ENCODE measurements at places on chromosomes 6 and 20.

GRCh38 chr6:108348655-108349349 lies 53.9 kb downstream of the AFG1L start:
- no peak for DNase-seq

DNA sequence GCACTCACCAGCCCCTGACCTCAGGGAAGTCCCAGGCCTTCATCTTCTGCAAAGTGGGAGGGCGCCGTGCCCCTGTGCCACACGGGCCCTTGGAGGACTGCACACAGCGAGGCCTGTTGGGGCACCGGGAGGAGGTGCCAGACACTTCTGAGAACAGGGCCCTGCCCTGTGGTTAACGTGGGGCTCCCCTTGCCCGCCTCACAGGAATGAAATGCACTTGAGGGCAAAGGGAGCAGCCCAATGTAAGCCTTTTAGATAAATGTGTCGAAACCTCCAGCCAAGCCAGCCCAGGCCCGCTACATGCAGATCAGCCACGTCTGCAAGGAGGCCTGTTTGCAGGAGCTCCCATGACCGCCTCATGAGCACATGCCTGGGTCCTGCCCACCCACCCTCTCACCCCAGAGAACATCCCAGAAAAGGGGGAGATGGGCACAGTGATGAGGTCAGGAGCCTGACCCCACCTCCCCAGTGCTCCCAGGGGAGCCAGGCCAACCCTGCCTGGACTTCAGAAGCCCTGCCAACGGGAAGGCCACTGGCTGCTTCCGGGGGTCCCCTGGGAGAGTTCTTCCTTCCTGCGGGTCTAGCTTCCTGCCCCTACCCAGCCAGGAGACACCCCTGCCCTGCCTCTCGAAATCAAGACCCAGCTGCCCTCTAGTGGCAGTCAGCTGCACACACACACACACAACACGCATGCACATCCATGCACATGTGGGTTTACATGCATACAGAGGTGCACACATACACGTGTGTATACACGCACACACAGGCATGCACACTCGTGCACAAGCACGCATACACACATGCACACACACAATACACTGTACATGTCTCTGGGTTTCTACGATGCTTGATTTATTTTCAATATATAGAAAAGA lies 178.7 kb downstream of the TAF4 start:
- DNase-seq, result no peak

DNA sequence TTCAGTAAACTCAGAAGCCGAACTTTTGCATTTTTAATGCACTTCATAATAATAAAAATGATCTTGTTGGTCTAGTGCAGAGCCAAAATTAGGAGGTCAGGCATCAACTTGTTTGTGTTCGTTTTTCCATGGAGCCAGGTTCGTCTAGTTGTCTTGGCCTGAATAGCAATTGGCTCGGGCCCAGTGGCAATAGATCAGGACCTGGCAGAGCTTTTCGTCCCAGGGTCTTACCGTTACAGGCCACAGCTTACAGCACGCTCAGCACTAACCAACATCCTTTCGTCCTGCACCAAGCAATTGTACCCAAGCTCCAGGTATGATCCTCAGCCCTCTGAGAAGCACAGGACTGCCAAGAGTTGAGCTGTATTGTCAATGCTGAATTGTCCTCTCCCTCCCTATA lies 240.5 kb upstream of the PLN start:
- DNase-seq, result no peak

- DNase-seq, result no peak
Observed at GRCh38 chr6:26327450-26328264, 37.3 kb upstream of the BTN3A2 start.

- DNase-seq, result no peak
Observed at GRCh38 chr6:160315310-160315709, 32.9 kb upstream of the SLC22A3 start.

- no peak for DNase-seq
Observed at GRCh38 chr6:54921891-54922290, 75.3 kb downstream of the FAM83B start.

DNA sequence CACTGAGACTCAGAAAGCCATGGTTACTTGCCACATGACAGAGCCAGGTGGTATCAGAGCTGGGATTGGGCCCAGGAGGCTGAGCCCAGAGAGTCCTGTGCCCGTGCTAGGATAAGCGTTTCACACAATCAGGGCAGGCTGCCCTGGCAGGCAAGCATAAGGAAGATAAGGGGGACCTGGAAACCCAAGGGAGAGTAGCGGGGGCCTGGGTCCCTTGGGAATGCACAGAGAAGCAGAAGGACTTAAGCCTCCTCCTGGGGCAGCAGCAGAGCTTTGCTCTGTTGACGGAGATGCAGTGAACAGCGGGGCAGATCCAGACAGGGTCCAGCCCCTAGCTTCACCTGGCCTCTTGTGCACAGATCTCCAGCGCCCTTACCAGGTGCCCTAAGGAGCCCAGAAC lies 8.7 kb downstream of the TRIB3 start:
- no peak for DNase-seq

DNA sequence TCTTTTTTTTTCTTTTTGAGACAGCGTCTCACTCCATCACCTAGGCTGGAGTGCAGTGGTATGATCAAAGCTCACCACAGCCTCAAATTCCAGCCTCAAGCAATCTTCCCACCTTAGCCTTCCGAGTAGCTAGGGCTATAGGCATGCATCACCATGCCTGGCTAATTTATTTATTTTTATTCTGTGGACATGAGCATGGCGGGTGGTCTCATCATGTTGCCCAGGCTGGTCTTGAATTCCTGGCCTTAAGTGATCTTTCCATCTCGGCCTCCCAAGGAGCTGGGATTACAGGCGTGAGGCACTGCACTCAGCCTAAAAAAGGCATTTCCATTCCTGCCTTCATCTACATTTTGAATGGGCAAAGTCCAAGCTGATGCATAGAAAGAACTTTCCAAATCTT lies 56.2 kb upstream of the BEND3 start:
- no peak for DNase-seq

DNA sequence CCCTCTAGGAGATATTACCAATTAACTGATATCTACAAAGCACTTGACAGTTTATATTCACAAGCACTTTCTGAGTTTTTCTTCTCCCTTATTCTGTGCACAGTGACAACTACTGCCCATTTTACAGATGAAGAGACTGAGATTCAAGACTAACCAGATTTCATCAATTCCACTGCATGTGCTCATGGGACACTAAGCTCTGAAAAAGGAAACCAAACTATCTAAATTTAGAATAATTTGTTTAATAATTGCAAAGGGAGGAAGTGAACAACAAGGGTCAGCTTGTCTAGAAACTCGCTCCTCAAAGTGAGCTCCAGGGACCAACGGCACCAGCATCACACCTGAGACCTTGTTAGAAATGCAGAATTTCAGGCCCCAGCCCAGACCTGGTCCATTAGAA lies 50.8 kb upstream of the MYLIP start:
- DNase-seq, result no peak

DNA sequence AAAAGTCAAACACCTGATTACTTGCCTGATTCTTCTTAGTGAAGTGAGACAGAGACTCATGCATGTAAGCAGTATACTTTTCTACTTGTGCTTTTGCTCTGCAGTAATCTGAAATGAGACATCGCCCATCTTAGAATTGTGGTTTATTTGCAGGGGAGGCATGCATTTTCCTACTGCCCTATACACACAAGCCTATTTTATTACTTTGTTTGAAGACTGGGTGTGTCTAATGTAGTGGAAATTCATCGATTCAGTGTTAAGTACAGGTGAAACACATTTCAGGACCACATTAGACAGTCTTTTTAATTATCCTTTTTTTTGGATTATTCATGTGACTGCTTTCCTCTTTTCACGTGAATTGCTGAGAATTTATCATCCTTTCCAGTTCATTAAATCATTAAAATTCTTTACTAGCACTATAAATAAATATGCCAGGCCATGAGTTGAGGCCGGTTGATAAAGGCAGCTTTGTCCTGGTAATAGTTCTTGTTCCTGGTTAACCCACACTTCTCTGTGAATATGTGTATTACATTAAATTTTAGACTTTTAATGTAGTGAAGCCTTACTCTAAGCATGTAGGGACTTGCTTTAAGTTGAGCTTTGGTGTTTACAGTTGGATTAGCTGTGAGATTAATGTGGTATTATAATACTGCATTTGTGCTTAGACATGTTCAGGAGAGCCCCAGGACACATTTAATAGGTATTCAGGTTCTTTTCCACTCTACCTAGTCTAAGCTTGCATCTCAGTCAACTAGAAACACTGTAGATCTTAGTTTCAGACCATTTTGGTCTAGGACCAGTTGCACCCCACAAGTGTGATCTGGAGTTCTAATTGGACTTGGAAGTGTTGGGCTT lies 10.8 kb upstream of the BTBD3 start:
- no peak for DNase-seq

DNA sequence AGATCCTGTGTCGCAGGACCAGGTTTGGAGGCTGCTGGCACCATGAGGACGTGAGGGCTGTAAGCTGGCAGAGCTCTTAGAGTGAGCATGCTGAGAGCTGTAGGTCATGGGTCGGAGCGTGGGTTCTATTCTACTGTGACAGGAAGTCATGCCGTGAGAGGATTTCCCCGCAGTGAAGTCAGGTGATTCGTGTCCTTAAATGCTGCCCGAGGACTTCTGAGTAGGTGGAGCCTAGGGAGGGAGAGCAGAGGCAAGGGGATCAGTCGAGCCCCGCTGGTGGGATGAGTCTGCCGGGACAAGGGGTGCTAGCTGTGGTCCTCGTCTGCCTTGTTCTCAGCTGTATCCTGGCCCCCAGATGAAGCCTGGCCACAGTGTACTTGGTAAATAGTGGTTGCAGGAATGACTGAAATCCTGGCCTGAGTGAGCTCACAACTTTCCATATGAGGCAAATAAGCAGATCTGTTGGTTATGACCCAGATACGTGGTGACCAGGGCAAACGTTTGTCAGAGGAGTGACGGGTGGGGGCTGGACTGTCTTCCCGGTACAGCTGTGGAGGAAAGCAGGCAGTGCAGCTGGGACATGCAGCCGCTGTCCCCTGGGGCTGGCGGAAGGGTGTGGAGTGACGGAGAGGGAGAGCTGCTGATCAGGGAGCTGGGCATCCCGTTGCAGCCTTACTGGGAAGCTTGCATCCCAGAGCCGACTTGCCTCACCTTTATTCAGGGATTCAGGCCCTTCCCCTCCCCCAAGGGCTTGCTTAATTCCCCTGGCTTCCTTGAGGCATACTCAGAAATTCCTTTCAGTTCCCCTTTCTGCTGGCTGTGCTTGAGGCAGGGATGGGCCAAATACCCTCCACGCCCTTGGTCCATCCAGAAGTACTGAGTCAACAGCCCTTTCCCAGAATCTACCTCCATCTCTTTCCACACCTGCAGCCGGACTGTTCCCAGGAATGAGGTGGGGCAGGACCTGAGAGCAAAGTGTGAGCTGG lies 250.9 kb upstream of the RREB1 start:
- no peak for DNase-seq

GRCh38 chr20:37200926-37201826 lies 21.8 kb upstream of the MROH8 start:
- DNase-seq, result no peak

DNA sequence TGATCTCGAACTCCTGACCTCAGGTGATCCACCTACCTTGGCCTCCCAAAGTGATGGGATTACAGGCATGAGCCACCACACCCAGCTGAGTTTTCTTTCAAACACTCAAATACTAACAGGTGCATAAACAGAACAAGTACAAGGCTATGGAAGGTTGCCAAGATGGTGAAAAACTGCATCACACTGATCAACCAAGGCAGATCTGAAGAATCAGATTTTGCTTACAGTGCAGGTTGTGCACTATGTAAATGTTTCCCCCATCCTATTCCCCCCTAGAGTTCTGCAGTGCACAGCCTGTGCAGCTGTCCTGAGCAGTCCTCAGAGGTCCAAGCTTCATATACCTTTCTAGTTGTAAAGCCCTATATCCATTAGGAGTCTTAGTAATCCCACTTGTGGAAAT lies 73.0 kb downstream of the GFRA4 start:
- no peak for DNase-seq

GRCh38 chr6:158810155-158811095 lies 8.7 kb downstream of the EZR start:
- no peak for DNase-seq

GRCh38 chr6:131331873-131332781 lies 196.9 kb downstream of the AKAP7 start:
- no peak for DNase-seq

- DNase-seq, result no peak
Observed at GRCh38 chr20:34022151-34022838, 28.6 kb downstream of the RALY start.

- no peak for DNase-seq
Observed at GRCh38 chr6:156461647-156462046, 315.5 kb upstream of the ARID1B start.

DNA sequence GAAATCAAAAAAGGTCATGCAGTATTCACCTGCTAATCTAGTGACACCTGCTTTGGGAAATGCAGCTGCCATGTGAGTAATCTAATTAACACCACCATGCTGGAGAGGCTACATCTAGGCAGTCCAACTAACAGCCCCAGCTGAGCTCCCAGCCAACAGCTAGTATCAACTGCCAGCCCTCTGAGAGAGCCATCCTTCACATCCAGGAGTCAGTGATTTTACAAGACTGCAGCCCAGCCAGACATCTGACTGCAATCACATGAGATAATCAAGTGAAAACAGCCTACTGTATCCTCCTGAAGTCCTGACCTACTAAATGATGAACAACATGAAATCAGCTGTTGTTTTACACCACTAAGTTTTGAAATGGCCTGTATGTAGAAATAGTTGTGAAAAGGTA lies 298.4 kb downstream of the TRDN start:
- no peak for DNase-seq

DNA sequence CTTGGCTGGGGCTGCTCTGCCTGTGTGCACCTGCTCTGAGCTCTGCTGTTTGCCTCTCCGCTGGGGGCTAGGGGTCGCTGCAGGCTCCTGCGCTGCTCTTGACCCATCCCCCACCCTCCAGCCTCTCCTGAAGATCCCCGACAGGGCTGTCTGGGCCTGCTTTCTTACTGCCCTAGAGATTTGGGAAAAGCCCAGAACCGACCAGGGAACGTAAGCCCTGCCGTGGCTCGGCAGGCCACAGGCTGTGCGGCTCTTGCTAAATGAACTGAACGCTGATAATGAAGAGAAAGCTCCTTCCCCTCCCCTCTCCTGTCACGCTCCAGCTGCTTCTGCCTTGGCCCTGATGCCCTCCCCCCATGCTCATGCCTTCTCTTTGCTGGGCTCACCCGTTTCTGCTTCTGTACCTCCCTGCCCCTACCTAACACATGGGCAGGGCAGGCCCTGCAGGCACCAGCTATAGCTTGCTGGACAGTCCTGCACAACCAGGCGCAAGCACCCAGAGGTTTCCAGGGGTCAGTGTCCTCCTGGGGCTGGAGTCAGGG lies 32.0 kb upstream of the PCMTD2 start:
- DNase-seq, result no peak

DNA sequence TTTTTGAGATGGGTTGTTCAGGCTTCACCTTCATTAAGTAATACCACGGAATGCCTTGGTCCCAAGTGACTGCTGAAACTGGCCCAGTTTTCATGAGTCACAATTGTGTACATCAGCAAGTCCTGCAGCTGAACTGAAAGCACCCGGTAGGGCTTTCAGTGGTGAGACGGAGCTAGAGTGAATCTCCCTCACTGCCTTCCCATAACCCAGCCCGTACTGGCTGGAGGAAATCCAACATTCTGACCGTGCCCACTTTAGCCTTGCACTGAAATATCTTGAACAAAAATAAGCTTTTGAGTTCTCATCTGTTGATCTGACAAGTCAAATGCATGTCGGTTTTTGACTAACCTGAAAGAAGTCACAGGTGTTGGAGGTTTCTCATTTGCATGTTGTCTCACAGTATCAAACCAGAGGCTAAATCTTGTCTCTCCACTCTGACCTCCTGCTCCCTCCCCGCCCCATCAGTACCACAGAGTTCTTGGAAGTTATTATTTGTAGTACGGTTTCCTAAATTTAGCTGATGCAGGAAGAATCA lies 35.9 kb downstream of the DUSP22 start:
- DNase-seq, result peak; percentile 56

All from AG09319 (cell line).